Activated CD4-positive, alpha-beta T cell treated with anti-CD3 and anti-CD28 coated beads, Interleukin-2, amount 10 ng/mL, durations not matched to agents 24 days and 14 days (primary cell): ENCODE measurements at places on chromosomes 5 and 9.

- DNase-seq = peak; percentile 92
- H3K27me3 ChIP-seq = peaks cover 20% of the 10 kb centered on the region
- H3K4me3 ChIP-seq = peak overlapping the region; percentile 28
- peak overlapping the region; percentile 35 for H3K27ac ChIP-seq
- peaks cover 22% of the 10 kb centered on the region for H3K4me1 ChIP-seq
Measured at GRCh38 chr9:105127863-105128220, 116.6 kb upstream of the SLC44A1 start.

GRCh38 chr5:9376363-9377117 is 169.3 kb downstream of the SEMA5A start:
- no peak overlapping the region for H3K4me3 ChIP-seq
- no peaks in the 10 kb centered on the region for H3K36me3 ChIP-seq
- no peaks in the 10 kb centered on the region for H3K4me1 ChIP-seq
- H3K27me3 ChIP-seq = no peaks in the 10 kb centered on the region

DNA sequence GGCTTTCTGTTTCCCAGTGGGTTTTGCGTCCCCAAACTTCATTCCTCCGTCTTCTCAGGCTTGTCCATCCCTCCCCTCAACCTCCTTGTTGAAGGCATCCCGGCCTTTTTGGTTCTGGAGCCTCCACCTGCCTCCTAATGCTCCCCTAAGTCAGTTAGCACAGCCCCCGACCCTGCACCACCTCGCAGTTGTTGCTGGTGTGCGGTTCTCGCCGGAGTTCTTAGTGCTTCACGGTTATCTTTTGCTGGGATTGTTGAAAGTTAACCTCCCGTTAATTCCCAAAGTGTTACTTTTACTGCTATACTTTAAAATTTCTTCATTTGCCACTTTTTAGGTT is 447 bp downstream of the UBLCP1 start:
- peaks cover 3% of the 10 kb centered on the region for H3K27me3 ChIP-seq
- H3K4me3 ChIP-seq = peak overlapping the region; percentile 92
- DNase-seq = no peak
- H3K4me1 ChIP-seq = peaks cover 24% of the 10 kb centered on the region

- no peaks in the 10 kb centered on the region for H3K4me1 ChIP-seq
- H3K4me3 ChIP-seq = no peak overlapping the region
- no peaks in the 10 kb centered on the region for H3K27me3 ChIP-seq
- H3K36me3 ChIP-seq = no peaks in the 10 kb centered on the region
- no peak overlapping the region for H3K27ac ChIP-seq
Measured at GRCh38 chr5:17399931-17400330, 98.1 kb upstream of the TAF11L2 start.

DNA sequence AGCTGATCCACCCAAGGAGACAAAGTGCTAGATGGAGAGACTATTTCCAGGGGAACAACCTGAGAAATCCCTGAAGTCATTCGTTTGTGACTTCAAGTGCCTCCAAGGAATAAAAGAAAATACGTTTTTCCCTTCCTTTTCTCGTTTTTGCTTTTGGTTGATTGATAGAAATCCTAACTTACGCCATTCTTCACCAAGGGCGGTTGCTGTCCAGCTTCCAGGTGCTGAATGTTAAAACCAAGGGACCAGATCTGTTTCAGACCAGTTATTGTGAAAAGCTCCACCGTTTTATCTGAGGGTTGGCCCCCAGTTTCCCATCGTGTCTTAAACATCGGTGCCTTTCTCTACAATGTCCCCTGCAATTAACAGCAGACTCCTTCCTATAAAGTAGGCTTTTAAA is 600.7 kb upstream of the SGCD start:
- peaks cover 43% of the 10 kb centered on the region for H3K27me3 ChIP-seq
- no peaks in the 10 kb centered on the region for H3K36me3 ChIP-seq
- H3K4me3 ChIP-seq = no peak overlapping the region
- no peak overlapping the region for H3K27ac ChIP-seq
